ENCODE measurements at places on chromosomes 1 and 21. TPM values are rescaled to one million over a fixed set of nuclear protein-coding genes. Genes with fewer than 3 reads are reported as not detected.

- no peak for DNase-seq
These were observed 8.7 kb upstream of the ADCY10 start for GRCh38 chr1:167922611-167923074.

- no peak for DNase-seq
These were observed 57.8 kb downstream of the TMEM53 start for GRCh38 chr1:44616284-44616990.

UBASH3A gene
- total RNA-seq: 49.5 TPM

- no peak for DNase-seq
These were observed 533.1 kb downstream of the KIF26B start for GRCh38 chr1:245687636-245688535.

GRCh38 chr1:61151565-61151964, 69.2 kb downstream of the NFIA start:
- DNase-seq: no peak

GRCh38 chr1:115409094-115410015, 71.3 kb upstream of the NGF start:
- no peak for DNase-seq

DNA sequence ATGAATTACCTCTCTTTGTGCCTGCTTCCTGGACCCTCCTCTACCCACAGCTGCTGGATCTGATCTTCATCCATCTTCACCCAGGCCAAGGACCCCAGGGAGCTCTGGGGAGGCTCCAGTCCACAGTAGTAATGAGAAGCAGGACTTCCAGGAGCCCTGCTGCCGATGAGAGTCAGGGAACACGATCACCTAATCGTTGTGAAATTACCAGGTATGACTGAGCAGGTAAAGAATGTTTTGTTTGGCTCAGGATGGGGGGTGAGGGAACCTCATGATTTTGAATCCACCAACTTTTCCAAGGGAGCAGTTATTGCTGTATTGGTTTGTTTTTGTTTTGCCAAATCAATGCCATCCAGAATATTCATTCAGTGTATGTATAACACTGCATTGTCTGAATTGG, 454.0 kb downstream of the PLPP3 start:
- no peak for DNase-seq

DNA sequence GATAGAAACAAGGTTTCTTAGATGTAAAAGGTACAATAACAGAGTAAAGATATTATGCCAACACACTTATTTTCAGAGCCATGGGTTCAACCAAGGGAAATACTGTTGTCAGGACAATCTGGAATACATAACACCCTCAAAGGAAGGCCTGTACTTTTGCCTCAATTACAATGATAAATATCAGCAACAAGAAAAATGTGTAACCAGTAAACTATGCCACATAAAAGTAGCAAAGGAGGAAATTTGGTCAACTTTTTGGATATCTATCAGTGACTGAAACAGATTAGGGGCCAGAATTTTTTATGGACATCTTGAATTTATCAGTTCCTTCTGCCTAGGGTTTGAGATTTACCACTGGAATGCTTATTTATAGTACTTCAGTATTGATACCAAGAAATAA, 24.6 kb upstream of the RAP1GAP start:
- no peak for DNase-seq

ASH1L gene
- total RNA-seq: 84.6 TPM

CRYZ gene
- total RNA-seq: 19.9 TPM

GRCh38 chr1:2635361-2636010, 2.7 kb upstream of the MMEL1 start:
- DNase-seq: no peak

DNA sequence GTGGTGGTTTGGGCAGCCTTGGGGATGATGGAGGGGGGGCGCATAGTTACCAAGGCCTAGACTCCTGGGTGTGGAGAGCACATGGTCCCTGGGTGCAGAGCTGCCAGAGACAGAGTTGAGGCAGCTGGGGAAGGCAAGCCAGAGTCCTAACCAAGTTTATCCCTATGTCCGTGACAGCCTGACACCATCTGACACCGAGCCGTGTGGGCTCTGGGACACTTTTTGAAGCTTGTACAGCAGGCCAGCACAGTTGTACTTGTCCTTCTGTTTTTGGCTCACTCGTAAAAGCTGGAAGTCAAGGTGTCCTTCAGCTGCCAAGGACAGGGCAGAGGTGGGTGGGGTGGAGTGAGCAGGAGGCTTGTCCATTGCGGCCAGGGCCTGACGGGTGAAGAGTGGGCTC, 28.5 kb downstream of the SLC26A9 start:
- no peak for DNase-seq

All from T-helper 17 cell (primary cell).